ENCODE measurements at places on chromosomes 3 and 15.

DNA sequence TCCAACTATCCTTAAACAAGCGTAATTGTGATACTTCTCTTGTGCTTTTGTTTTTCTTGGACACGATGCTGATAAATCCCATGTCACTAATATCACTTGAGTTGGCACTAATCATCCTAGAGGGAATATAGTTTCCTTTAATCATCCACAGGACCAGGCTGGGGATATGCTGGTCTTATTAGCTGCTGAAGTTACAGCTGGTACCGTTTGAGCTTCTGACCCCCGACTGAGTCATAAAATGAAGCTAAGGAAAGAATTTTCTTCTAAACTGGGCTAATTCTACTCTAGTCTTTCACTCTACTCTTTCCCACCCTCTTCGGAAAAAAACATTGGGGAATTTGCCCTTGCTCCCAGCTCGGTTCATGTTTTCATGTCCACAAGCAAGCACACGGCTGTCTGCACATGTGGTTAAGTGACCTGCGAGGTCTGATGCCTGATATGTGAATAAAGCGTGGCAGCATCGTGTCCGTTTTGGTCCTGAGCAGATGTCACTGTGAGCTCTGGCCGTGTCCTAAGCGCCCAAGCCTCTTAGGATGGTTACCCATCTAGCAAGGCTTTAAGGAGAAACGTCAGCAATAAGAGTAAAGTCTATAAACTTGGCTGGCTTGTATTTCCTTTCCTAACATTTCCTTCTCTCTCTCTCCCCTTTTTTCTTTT lies 223.7 kb downstream of the ITPR1 start:
- no peak for DNase-seq

DNA sequence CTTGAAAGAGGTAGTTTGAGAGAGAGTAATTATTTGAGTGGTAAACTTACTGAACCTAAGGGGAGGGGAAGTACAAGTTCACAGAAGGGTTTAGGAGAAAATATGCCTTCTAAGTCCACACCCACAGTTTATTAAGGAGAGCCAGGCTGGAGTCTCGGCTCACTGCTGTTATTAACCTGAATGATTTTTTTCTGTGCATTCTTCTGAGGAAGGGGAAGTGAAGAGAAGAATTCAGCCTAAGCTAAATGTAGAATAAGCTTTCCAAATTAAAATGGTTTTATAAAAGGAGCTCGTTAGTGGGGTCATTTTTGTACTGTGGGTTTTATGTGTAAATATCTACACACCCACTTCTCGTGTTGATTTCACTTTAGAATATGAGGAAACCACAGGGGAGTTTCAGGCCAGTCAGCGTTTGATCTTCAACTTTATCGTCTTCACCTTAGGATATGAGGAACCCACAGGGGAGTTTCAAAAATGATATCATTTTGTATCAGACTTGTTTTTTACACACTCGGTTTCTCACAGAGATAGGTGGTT lies 1.5 kb downstream of the WHAMM start:
- no peak for DNase-seq

DNA sequence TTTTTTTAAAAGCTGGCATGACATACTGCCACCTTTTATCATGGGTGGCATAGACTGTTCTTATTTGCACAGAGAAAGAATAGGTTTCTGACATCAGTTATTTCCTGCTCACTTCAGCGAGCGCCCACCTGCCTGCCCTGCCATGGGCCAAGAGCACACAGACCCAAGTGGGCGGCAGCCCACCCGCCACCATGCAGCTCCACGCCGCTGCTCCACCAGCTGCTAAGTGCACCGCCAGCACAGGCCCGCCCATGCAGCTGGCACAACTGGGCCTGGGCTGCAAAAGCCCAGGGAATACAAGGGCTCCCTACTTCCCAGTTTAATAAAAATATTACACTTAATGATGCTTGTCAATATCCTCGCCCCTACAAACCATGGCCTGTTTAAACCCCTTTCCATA lies 15.4 kb downstream of the ZNF148 start:
- DNase-seq, result no peak

DNA sequence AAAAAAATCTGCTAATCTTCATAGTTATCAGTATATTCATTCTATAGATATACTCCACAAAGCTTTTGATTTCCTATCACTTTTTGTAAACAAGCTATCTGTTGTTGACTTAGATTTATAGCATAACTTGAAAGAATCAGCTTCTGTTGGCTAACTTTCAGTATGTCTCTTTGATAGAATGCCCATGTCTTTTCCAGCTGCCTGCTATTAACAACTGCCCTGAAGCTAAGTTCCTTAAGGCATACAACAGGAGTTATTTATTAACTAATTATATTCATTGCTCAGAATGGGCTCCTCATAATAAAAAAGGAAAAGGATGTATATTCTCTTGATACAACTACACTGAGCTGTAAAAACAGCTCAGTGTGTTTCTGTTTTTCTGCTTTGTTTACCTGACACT lies 293.9 kb downstream of the TUSC7 start:
- no peak for DNase-seq
